ENCODE measurements at places on chromosomes 2 and 18. TPM values are rescaled to one million over a fixed set of nuclear protein-coding genes. Genes with fewer than 3 reads are reported as not detected.

Gene PPP1R1C
- polyA plus RNA-seq = not detected

Gene TMEM163
- polyA plus RNA-seq = not detected

Gene DSG1
- 0.16 TPM for polyA plus RNA-seq

Gene ZNF24
- 33.7 TPM for polyA plus RNA-seq

Gene UBE2E3
- 61.4 TPM for polyA plus RNA-seq

Gene DARS1
- 89.7 TPM for polyA plus RNA-seq

Gene DHRS9
- 1.9 TPM for polyA plus RNA-seq

Gene CDH2
- not detected for polyA plus RNA-seq

Gene GALNT14
- not detected for polyA plus RNA-seq

Gene LIMS2
- not detected for polyA plus RNA-seq

Gene HSPD1
- polyA plus RNA-seq = 508 TPM

Gene SERPINB10
- polyA plus RNA-seq = not detected

Gene EGR4
- polyA plus RNA-seq = not detected

Gene LMAN2L
- polyA plus RNA-seq = 12.2 TPM

Gene DPP10
- not detected for polyA plus RNA-seq

Gene KANSL1L
- polyA plus RNA-seq = 2.4 TPM

Gene SKOR2
- not detected for polyA plus RNA-seq

Gene EML4
- 22.0 TPM for polyA plus RNA-seq

Gene MGAT4A
- polyA plus RNA-seq = 0.53 TPM

Gene PPM1G
- polyA plus RNA-seq = 116 TPM

Gene ICOS
- not detected for polyA plus RNA-seq

Gene UGT1A10
- not detected for polyA plus RNA-seq

Gene PLEK
- 0.11 TPM for polyA plus RNA-seq

Gene FHL2
- polyA plus RNA-seq = 34.5 TPM

Gene CFAP53
- polyA plus RNA-seq = 1.9 TPM

Gene SIGLEC15
- polyA plus RNA-seq = not detected

Gene LIMS1
- polyA plus RNA-seq = 66.6 TPM

Gene ITPRIPL1
- 6.5 TPM for polyA plus RNA-seq

Gene CYBRD1
- 12.4 TPM for polyA plus RNA-seq

Gene KCTD18
- polyA plus RNA-seq = 3.3 TPM

Gene COLEC12
- not detected for polyA plus RNA-seq

Gene NTSR2
- polyA plus RNA-seq = not detected

Gene NEU2
- polyA plus RNA-seq = not detected

Gene EVA1A
- not detected for polyA plus RNA-seq

Gene SIX3
- polyA plus RNA-seq = not detected

Gene GREB1L
- not detected for polyA plus RNA-seq

Gene SEC11C
- polyA plus RNA-seq = 55.0 TPM

Gene MATN3
- polyA plus RNA-seq = not detected

Gene MC5R
- not detected for polyA plus RNA-seq

Gene MYO5B
- 0.41 TPM for polyA plus RNA-seq

Gene CCDC74B
- 1.6 TPM for polyA plus RNA-seq

Gene AQP12A
- polyA plus RNA-seq = not detected

Gene PIEZO2
- 1.5 TPM for polyA plus RNA-seq

Gene CRYBA2
- polyA plus RNA-seq = not detected
